ENCODE measurements at places on chromosomes 7 and 10. TPM values are rescaled to one million over a fixed set of nuclear protein-coding genes. Genes with fewer than 3 reads are reported as not detected.

The CALD1 gene
- polyA plus RNA-seq = 254 TPM

The CTAGE8 gene
- polyA plus RNA-seq = 6.8 TPM

The GJD4 gene
- polyA plus RNA-seq = not detected

- DNase-seq = no peak
Observed at GRCh38 chr7:28778786-28779185, 179.3 kb downstream of the TRIL start.

DNA sequence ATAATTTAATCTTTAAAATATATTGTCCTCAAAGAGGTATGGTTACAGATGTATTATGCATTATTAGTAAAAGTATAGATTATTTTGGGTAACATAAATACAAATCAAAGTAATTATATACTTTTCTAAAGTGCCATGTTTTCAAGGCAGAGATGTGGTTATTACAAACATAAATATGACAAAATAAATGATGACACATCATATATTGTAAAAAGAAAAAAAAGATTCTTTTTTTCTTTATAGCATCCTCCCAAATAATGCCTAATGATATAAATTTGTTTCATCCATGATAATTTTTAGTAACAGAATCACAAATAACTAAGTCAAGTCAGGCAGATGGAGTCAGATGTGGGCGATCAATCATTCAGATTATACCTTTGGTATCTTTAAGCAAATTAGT is 29.3 kb downstream of the SEMA3C start:
- no peak for DNase-seq

DNA sequence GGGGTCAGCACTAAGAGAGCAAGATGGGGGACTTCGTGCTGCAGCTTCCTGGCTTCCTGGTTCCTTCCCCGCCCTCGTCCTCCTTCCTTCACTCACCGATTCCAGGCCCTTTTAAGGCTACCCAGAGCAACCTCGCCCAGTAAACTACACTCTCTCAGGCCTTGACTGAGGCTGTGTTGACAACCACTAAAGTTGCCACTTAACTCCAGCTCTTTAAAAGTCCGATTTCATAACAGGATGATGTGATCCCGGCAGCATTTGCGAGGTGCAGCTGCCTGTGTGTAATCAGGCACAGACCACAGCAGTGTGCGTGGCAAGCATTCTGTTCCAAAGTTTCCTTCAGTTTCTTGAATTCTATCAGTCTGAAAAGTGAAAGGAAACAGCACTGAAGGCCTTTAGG is 110.6 kb downstream of the RAB11FIP2 start:
- DNase-seq = no peak

The BAIAP2L1 gene
- 12.8 TPM for polyA plus RNA-seq

The NCF1 gene
- 1.5 TPM for polyA plus RNA-seq

GRCh38 chr7:116710764-116711452 is 38.9 kb downstream of the MET start:
- no peak for DNase-seq

The SYT15 gene
- 7.1 TPM for polyA plus RNA-seq

DNA sequence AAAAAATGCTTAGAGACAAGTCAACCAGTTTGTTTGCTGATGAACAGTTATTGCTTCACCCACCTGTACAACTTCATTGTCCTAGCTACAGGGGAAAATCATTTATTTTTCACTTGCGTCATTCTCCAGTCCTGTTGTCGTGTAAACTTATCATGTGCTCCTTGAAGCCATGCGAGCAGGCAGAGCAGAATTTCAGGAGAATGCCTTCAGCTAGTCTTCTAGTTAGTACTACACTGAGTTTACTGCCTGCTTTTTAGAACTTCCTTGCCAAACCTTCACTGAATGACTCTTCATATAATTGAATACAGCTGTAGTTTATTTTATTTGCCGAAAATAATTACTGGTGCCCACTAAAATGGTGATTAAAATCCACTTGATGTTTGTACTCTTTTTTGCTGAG is 15.6 kb downstream of the RPA3 start:
- DNase-seq = no peak

The ITPRID1 gene
- polyA plus RNA-seq = not detected

The OR6V1 gene
- not detected for polyA plus RNA-seq

- no peak for DNase-seq
Observed at GRCh38 chr7:142733271-142733670, 16.0 kb upstream of the PRSS1 start.

GRCh38 chr10:4683838-4684237 is 142.2 kb upstream of the AKR1E2 start:
- DNase-seq = no peak

DNA sequence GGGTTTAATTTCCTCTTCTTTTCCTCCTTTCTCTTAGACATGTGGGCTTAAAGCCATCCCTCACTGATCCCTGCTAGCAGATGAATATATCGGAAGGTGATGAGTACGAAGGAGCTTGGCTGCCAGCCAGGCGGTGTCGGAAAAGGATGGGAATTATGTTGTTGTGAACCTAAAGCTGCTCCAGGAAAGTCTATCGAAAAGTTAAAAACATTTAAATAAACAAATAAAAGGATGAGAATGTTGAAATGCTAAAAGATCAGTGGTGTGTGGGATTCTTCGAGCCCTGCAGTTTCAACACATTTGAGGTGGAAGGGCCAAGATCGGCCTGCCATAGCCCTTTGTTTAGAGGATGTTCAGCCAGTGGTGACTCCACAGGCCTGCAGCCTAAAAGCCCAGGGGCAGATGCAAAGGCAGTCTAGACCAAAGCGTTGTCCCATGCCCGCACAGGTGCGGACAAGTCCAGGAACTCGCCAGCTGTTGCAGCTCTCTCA is 107.9 kb downstream of the JCAD start:
- no peak for DNase-seq

The TSPAN12 gene
- polyA plus RNA-seq = 192 TPM

DNA sequence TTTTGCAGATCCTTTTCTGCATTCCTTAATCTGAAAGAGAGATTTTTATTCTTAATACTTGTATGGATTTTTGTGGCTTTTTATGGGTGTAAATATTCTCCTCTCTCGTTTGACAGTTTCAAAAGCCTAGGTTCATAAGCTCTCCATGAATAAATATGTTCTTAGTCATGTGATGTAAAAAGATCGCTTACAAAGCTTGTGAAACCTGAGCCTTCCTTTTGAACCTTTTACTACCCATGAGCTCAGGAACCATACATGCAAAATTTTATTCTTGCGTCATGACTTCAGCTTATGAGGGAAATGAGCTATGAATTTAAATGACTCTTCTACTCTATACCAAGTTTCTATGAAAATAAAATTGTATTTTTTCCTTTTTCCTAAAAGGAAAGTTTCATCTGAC is 98.7 kb downstream of the POLL start:
- DNase-seq = no peak

GRCh38 chr7:76513817-76514799 is 3.8 kb downstream of the UPK3B start:
- no peak for DNase-seq

The IGF2BP3 gene
- polyA plus RNA-seq = 60.3 TPM

DNA sequence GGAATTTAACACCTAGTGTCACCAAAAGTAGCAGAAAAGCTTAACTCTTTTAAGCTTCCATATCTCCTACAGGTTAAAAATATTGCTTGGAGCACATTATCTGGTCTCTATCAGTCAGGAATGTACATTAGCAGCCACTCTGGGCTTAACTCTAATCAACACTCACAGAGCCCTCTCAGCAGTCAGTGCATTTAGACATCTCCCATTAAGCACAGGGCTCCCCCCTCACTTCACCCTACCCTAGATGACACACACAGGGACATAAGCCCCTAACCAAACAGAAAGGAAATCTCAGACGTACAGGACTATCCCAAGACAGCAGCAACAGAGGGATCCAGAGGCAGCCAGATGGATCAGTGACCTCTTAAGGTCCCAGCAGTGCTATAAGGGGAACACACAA is 26.4 kb downstream of the FBXW4 start:
- no peak for DNase-seq

DNA sequence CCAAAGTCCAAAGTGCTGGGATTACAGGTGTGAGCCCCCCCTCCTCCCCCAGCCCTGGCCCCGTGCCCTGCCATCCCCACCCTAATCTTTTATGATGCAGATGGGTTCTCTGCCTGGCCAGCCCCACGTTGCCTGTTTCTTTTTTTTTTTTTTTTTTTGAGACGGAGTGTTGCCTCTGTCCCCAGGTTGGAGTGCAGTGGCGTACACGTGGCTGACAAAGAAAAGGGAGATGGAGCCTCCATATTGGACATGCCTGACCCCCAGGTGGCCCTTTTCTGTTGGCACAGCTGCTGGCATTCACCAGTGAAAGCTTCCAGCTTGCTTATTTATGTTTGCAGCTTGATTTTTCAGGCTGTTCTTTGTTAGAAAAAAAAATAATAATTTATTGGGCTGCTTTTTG is 235.3 kb downstream of the CCDC3 start:
- DNase-seq = no peak

GRCh38 chr7:96277921-96278320 is 44.0 kb downstream of the SLC25A13 start:
- no peak for DNase-seq

DNA sequence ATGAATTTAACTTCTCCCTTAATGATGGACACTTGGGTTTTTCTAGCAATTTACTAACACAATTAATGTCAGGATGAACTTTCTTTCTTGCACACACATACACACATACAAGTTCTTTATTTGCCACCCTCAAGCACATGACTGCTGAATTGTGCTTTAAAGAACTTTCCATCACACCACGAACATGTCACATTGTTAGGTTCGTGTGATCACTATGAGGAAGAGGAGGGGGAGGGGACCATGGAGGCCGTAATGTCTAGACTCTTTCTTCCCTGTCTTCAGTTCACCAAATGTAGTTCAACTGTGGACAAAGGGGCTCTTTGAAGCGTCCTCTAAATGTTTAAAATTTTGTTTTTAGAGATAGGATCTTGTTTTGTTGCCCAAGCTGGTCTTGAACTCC is 31.0 kb downstream of the NUP42 start:
- no peak for DNase-seq

The UCMA gene
- polyA plus RNA-seq = not detected

DNA sequence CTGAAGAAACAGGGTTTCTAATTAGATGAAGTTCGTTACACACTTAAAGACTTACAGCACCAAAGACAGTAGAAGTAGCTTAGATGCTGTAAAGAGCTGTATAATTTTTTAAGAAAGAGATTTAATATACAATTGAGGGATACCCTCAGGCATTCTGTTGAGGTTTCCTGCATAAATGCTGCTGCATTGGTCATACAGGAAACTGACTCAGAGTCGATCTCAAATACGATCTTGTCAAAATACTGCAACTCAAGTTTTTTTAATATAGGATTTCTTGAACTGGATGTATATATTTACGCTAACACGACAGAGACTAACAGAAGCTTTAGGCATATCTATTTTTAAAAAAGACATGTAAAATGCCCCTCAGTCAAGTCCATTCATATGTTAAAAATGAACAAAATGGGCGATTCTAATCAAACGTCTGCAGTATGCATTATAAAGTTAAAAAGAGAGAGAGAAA is 2.4 kb upstream of the ARID5B start:
- no peak for DNase-seq

The UNCX gene
- polyA plus RNA-seq = 11.6 TPM

DNA sequence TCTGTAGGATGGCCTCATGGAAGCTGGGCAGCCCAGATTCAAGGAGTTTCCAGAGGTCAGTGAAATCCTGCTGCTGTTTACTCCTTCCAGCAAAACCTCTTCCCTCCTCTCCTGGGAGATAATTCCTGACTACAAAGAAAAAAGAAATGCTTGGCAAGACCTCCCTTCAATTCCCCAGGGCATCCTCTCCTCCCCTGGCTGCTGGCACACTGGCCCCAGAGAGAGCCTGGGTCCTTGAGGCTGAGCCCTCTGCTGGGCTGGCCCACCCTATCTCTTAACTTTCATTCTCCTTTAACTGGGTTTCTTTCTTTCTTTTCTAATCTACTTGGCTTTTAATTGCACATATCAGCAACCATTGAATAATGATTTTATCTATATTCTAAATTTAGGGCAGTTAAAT is 7.7 kb downstream of the DRGX start:
- no peak for DNase-seq

The PON1 gene
- 0.49 TPM for polyA plus RNA-seq

The LIPK gene
- not detected for polyA plus RNA-seq

All from right renal pelvis (tissue), 4 donors.